ENCODE measurements at places on chromosomes 7 and 10.

GRCh38 chr10:89090756-89091445, 100.3 kb downstream of the FAS start:
- DNase-seq, result no peak

DNA sequence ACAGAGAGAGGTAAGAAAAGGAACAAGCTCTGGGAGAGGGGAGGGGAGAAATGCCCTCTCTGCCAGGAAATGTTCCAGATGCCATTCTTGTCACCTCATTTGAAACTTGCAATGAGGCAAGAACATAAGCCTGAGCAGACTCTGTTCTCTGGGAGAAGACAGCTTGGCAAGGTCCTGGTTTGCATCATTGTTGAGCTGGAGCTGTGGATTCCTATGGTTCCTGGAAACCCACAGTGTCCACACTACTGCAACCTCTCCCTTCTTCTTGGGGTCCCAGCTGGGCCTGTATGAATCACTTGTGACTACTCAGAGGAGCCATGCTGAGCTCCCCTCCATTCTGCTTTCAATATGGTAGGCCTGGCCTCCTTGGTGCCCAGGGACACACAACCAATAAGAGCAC, 60.8 kb upstream of the HECTD2 start:
- DNase-seq, result no peak

- DNase-seq, result no peak
Measured at GRCh38 chr10:104170610-104171254, 48.8 kb downstream of the SFR1 start.

GRCh38 chr10:17273403-17273802, 45.4 kb downstream of the VIM start:
- DNase-seq, result no peak

DNA sequence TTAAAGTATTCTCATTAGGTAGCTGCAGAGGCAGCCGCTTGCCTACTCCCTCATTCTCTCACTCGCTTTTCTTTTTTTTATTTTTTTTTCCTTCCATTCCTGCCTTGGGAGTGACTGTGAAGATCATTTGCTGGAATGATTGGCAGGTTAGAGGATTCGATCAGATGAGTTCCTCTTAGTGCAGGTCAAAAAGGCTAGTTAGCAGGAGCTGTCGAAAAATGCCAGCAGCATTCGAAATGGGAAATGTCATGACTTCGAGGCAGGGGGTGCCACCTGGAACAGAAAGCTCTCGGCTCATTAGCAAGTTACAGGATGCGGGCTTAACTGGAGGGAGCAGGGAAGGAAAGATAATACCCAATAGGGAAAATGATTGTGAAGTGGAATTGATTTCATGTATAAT, 137.5 kb upstream of the FZD1 start:
- DNase-seq, result no peak

DNA sequence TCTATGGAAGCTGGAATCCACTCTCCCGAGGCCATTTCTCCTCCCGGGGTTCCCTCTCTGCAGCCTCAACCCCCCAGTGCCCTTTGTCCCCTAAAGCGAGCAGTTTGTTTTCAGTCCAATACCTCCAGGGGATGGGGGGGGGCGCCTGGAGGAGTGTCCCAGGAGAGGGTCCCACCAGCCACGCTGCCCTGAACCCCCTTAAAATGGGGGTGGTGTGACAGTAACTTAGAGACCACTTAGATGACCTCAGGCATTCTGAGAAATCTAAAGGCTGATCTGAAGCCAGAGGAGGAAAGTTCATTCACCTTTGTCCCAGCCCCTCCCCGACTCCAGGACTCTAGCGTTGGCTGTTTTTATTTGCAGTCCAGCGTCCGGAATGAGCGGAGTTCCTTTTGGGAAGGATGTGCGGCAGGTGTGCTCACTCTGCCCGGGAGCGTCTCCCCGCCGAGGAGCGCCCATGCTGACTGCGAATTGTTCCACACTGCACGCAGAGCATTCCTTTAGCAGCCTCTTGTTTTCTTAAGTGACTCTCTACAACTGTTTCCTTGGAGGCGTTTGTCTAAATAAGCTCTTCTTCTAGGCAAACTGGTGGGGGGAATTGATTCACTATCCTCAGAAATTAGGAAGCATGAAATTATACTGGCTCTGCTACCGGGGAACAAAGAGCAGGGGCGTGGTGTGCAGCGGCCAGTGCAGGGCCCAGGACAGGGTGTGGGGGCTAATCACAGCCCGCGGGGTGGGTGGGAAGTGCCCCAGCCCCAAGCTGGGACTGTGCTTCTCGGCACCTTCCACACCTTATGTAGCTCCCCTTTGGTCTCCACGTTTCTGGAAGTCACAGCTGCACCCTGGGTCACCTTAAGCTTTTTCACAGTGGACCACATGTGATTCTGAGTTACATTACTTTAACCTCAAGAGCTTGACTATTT, 46.3 kb downstream of the SYPL1 start:
- DNase-seq, result no peak

- DNase-seq, result no peak
Measured at GRCh38 chr10:130230611-130231010, 94.4 kb downstream of the GLRX3 start.

- no peak for DNase-seq
Measured at GRCh38 chr7:107631588-107632491, 28.8 kb upstream of the SLC26A4 start.

DNA sequence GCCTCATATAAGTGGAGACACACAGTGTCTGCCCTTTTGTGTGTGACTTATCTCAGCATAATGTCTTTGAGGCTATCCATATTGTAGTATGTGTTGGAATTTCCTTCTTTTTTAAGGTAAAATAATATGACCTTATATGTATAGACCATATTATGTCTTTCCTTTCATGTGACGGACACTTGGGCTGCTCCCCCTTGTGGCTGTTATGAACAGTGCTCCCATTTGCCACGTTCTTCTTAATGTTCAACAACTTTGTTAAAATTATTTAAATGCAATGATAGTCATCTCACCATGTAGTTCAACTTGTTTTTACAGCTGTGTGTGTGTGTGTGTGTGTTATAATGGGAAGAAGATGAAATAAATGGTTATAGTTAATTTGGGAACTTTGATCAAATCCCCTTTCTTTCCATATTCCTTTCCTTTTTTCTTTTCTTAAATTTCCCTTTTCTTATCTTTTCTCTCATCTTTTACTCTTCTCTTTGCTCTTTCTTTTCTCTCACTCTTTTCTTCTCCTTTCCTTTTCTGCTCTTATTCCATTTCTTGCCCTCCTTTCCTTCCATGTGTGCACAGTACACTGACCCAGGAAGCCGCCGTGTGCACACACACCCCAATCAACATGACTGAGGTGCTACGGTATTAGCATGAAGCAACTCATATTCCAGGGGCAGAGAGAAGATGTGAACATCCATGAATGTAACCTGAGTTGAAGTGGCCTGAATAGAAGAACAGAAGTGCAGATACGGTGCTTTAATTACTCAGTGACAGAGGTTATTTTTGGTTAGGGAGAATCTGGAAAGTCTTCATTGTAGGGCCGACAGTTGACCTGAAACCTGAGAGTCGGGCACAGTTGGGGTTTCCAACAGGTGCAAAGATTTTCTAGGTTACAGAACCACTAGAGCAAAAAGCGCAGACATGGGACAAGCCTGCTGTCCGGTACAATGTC, 596.6 kb downstream of the SDK1 start:
- DNase-seq, result peak; percentile 10

DNA sequence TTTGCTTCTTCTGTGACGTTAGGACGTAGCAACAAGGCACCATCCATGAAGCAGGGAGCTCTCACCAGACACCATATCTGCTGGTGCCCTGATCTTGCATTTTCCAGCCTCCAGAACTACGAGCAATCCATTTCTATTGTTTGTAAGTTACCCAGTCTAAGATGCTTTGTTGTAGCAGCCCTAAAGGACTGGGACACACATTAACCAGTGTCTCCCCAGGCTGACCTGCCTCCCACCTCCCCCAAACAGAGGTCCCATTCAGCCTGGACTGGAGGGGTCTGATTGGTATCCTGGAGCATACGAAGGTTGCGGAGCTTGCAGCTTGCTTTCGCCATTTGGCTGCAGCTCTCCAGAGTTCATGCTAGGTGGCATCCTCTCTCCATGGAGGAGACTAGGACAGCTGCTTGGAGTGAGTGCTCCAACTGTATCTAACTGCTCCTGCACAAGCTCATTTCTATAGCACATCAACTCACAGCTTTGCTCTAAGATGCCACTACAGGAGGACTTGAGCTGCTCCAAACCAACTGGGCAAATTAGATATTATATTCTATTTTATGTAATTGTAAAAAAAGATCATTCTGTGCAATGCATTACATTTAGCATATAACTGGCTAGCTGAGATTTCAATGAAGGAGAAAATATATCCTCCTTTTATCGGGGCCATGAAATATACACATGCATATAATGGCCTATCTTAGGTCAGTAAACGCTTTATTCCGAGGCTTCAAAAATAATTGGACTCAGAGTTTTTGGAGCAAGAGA, 8.0 kb upstream of the GRK5 start:
- DNase-seq, result no peak

DNA sequence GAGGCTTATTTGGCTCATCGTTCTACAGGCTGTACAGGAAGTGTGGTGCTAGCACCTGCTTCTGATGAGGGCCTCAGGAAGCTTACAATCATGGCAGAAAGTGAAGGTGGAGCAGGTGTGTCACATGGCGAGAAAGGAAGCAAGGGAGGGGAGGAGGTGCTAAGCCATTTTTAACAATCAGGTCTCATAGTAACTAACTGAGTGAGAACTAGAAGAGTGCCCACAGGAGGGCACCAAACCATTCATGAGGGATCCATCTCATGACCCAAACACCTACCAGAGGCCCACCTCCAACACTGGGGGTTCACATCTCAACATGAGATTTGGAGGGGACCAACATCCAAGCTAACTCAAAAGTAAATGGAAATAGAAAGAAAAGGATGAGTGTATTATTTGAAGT, 78.1 kb downstream of the CXCL12 start:
- peak; percentile 48 for DNase-seq

- no peak for DNase-seq
Measured at GRCh38 chr7:96669812-96670211, 39.8 kb downstream of the SEM1 start.

GRCh38 chr10:104032144-104032775, 53.4 kb downstream of the COL17A1 start:
- no peak for DNase-seq

DNA sequence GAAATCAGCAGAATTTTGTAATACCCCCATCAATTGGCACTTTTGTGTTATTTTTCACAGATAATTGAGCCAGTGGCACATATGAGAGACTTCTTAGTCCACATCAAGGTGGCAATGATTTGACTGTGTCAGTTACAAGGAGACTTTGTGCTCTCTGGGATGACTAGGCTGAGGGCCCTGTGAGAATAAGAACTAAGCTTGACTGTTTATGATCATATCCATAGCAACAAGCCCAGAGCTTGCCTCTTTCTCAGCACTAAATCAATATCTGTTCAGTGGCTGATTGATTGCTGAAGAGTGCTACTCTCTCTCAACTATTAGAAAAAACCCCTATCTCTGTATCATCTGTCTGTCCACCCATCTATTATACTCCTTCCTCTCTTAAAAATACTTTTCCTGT, 185.3 kb upstream of the PLPP4 start:
- no peak for DNase-seq

DNA sequence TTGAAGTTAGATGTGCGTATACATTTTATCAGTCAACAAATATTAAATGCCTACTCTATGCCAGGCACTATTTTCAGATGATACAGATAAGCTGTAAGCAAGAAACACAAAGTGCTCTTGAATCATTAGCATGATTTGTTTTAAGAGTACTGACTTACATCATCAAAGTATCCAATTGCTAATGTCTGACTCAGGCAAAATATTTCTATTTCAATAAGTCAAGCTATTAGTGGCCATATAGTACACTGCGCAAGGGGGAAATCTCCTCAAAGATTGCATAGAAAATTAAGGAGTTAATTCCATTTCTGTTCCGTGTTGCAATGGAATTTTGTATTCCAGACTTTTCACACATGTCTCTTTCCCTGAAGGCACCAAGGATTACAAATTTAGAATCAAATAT, 46.1 kb upstream of the DNAJC1 start:
- DNase-seq, result no peak

DNA sequence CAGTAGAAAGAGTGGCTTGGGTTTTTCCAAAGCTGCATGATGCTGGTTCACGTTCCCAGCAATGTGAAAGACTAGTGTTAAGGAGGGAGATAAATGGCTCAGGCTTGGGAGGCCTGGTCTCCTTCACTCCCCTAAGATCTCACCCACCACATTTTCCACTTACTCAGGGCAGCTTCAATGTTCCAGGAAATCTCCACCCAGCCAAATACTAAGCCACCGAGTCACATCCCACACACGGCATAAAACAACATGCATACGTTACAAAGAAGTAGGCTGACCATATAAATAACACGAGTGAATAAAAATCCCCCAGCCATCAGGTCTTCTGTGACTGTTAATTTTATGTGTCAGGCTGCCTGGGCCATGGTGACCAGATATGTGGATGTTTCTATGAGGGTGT, 303.5 kb downstream of the SFMBT2 start:
- DNase-seq, result no peak

- DNase-seq, result no peak
Measured at GRCh38 chr7:105924945-105925344, 38.1 kb upstream of the CDHR3 start.

DNA sequence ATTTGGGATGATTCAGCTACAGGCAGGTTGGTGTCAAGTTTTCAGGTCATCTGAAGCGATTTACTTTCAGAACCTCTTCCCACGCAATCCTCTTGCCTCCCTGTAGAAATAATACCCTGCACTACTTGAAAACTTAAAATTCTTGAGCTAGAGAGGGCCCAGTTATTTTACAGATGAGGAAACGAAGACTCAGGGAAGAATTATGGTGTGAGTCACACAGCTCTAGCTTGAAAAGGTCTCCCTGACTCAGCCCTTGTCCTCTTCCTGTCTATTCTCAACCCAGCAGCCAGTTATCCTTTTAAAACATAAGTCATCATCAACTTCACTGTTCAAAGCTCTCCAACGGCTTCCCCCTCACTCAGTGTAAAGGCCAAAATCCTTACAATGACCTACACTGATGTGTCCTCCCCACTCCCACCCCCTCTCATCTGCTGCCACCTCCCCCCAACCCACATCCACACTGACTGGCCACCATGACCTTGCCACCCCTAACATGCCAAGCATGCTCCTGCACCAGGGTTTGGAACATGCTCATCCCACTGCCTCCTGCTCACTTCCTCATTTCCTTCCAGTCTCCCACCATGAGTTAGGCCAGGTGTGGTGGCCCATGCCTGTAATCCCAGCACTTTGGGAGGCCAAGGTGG, 3.4 kb downstream of the DNMBP start:
- DNase-seq, result peak; percentile 47

DNA sequence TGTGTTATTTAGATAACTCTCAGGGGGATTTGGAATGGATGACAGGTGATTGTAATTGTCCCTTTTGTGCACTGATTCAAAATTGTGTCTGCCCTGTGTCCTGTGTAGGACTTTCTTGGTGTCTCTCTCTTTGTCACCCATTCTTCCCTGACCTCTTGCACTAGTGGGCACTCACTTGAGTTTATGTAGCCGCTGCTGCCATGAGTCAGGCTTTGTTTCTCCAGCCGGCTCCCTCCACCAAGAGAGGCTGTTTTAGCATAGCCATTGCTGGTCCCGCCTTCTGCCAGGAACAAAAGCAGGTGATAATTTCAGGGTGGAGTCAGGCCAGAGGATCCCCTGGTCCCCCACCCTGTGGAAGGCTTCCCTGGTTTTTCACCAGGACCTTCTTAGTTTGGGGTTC, 8.4 kb downstream of the COL17A1 start:
- DNase-seq, result no peak

Data from hematopoietic multipotent progenitor cell (in vitro differentiated cells).